ENCODE measurements at places on chromosomes 2 and 18.
A peak's percentile ranks its signal among the peaks of the same experiment; 100 is the strongest.

DNA sequence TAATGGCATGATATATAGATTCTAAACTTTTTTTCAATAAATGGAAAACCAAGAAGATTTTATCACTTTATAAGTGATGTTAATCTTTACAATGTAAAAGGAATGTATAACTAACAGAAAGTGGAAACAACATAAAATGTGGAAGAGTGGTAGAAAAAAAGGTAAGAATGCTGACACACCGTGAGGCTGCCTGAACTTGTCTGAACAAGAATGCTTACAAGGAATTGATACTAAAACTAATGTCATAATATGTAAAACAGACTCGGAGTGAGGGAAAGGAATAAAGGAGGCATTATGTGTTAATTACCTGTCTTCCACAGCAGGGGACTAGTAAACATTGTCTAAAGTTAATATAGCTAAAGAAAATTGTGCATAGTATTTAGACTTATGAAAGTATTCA lies 958.8 kb upstream of the TMEFF2 start:
- no peak for DNase-seq

DNA sequence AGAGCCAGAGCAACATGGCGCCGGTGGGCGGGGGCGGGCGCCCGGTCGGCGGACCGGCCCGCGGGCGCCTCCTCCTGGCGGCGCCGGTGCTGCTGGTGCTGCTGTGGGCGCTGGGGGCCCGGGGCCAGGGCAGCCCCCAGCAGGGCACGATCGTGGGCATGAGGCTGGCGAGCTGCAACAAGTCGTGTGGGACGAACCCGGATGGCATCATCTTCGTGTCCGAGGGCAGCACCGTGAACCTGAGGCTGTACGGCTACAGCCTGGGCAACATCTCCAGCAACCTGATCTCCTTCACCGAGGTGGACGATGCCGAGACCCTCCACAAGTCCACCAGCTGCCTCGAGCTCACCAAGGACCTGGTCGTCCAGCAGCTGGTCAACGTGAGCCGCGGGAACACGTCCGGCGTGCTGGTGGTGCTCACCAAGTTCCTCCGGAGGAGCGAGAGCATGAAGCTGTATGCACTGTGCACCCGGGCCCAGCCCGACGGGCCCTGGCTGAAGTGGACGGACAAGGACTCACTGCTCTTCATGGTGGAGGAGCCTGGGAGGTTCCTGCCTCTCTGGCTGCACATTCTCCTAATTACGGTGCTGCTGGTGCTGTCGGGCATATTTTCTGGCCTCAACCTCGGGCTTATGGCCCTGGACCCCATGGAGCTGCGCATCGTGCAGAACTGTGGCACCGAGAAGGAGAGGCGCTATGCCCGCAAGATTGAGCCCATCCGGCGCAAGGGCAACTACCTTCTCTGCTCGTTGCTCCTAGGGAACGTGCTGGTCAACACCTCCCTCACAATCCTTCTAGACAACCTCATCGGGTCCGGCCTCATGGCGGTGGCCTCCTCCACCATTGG lies 507 bp downstream of the CNNM4 start:
- DNase-seq, result peak; percentile 82

DNA sequence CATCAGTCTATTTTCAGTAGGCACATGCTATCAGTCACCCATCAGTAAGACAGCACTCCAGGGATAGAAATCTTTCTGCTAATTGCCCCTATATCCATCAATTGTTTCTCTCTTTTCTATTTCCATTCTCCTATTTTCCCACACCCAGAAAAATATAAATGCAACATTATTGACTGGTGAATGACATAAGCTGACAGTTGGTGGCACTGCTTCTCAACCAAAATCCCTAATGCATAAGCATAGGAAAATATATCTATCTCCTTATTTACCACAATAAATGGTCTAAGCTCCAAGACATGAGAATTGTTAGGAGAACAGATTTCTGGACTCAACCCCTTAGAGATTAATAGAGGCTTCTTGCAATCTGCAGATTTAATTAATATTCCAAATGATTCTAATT lies 64.0 kb upstream of the REG3A start:
- DNase-seq, result no peak

DNA sequence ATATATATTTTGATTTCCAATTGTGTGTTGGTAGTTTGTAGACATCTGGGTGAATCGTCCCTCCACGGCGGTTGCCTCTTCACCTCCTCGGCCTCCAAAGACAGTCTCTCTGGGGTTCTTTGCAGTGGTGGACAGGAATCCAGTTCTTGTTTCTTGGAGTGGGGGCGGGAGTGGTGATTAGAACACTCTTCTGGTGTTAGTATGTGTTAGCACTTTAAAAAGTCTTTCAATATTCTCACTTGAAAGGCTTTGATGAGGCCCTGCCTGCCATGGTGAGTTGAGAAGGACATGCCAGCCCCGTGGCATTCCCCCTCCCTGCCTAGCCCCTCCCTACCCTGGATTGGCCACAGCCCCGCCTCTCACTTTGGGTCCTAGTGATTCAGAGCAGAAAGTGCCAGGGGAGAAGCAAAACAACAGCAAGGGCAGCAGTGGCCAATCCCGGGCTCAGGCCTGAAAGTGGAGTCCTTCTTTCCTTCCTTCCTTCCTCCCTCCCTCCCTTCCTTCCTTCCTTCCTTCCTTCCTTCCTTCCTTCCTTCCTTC lies 316.8 kb upstream of the HS6ST1 start:
- no peak for DNase-seq

- DNase-seq, result no peak
Measured at GRCh38 chr2:169670215-169670651, 24.0 kb downstream of the CFAP210 start.

DNA sequence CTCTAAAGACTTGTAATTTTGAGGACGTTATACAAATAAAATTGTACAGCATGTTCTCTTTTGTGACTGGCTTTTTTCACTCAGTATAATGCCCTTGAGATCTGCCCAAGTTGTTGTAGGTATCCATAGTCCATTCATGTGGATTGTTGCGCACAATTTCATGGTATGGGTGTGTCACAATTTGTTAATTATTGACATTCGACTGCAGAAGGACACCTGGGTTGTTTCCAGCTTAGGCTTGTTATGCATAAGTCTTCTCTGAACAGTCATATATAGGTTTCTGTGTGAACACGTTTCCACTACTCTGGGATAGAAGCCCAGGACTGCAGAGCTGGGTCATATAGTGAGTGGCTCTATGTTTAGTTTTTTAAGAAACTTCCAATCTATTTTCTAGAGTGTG lies 800.8 kb upstream of the SALL3 start:
- no peak for DNase-seq

- no peak for DNase-seq
Measured at GRCh38 chr18:63730773-63731172, 28.0 kb downstream of the SERPINB11 start.

Data from activated naive CD4-positive, alpha-beta T cell treated with anti-CD3 and anti-CD28 coated beads, Interleukin-2, amount 50 U/mL, for 16 hours (primary cell).